Panc1 (cell line): ENCODE measurements at places on chromosomes 7 and 10. TPM values are rescaled to one million over a fixed set of nuclear protein-coding genes. Genes with fewer than 3 reads are reported as not detected.
A peak's percentile ranks its signal among the peaks of the same experiment; 100 is the strongest.

AMZ1 gene
- 0.57 TPM for total RNA-seq

PLCE1 gene
- 39.7 TPM for total RNA-seq

GPR37 gene
- 1.3 TPM for total RNA-seq

PDE1C gene
- not detected for total RNA-seq

- no peak overlapping the region for H3K27ac ChIP-seq
- no peaks in the 10 kb centered on the region for H3K27me3 ChIP-seq
- no peak overlapping the region for H3K4me3 ChIP-seq
- H3K4me1 ChIP-seq = no peaks in the 10 kb centered on the region; the same call in 1 of the 2 replicates
These were observed 262.1 kb downstream of the AHR start for GRCh38 chr7:17560516-17560915.

DNA sequence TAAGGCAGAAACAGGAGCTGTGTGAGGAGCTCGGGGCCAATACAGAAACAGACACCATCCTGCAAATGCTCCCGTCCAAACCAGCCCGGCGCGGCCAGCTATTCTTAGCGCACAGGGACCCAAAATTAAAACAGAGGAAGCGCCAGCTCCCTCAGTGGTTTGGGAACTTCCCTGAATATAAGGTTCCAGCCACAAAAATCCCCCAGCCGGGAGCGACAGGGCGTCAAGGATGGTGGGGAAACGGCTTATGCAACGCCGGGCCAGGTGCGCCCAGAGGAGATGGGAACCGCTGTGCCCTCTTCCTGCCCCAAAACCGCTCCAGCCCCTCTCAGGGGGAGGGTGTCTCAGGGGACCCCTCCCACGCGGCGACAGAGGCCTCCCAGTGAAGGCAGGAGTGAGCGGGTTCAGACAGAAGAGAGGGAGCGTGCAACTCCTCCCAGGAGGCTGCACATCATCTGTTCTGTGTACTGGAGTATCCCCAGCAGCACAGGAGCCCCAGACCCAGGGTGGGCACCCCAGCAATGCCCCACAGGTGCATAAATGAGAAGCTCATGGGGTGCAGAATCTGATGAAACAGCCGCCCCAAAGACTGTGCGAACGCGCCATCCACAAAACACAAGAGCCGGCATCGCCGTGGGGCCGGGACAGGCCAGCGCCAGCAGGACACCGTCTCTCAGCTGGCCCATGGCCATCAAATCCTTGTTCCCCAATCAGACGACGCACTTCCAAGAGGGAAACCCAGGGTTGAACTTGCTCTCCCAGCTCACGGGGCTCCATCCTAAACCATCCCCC, 73.9 kb upstream of the PDGFA start:
- no peak overlapping the region for H3K27ac ChIP-seq
- no peak for DNase-seq
- no peaks in the 10 kb centered on the region for H3K36me3 ChIP-seq
- no peaks in the 10 kb centered on the region for H3K4me1 ChIP-seq
- H3K27me3 ChIP-seq = no peaks in the 10 kb centered on the region

GRCh38 chr7:27153526-27153925, 1.1 kb upstream of the HOXA3 start:
- DNase-seq = no peak
- H3K4me3 ChIP-seq = no peak overlapping the region
- H3K36me3 ChIP-seq = no peaks in the 10 kb centered on the region; the same call in 1 of the 2 replicates
- peaks cover 18% of the 10 kb centered on the region for H3K4me1 ChIP-seq

- no peaks in the 10 kb centered on the region for H3K36me3 ChIP-seq
- H3K4me3 ChIP-seq = no peak overlapping the region
These were observed 7.3 kb downstream of the LRRN3 start for GRCh38 chr7:111098011-111098925.

DNA sequence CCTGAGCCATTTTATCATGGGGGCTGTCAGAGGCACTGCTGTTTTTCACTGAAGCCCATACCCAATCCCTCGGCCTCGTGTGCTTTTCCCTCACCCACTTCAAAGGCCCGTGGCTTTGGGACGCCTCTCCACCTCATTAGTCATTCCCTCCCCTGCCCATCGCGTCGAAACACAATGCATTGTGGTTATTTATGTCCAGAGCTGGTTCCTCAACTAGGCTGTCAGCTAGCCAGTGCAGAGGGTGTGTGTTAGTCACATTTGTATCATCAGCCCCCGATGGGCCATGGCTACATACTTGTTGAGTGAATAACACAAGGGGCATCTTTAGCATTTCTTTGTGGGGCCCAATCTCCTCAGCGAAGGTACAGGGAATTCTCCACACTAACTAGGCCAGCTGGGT, 3.8 kb upstream of the CRCP start:
- H3K27ac ChIP-seq = no peak overlapping the region
- no peaks in the 10 kb centered on the region for H3K27me3 ChIP-seq
- H3K4me1 ChIP-seq = peaks cover 3% of the 10 kb centered on the region
- H3K36me3 ChIP-seq = no peaks in the 10 kb centered on the region
- no peak overlapping the region for H3K4me3 ChIP-seq

DNA sequence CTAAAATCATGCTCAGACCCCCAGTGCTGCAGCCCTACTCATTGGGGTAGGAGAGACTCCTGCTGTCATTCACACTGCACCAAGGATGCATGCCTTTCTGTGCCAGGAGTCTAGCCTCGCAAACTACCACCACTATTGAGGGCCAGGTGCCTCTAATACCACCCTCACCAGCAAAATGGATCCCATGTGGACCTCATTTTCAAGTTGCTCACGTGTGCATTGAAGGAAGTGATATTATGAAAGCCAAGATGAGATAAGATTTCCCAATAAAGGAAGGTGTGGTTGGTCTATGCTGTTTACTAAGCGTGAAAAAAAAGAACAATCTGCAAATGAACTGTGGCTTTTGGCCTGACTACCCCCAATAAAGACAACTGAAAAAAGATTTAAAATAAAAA, 7.2 kb upstream of the LAMTOR4 start:
- H3K27ac ChIP-seq = no peak overlapping the region
- no peak overlapping the region for H3K4me3 ChIP-seq
- no peaks in the 10 kb centered on the region for H3K36me3 ChIP-seq
- no peak for DNase-seq
- H3K27me3 ChIP-seq = no peaks in the 10 kb centered on the region

GRCh38 chr7:18890885-18891621, 226.4 kb downstream of the TWIST1 start:
- H3K4me1 ChIP-seq = peaks cover 10% of the 10 kb centered on the region; the same call in 1 of the 2 replicates
- H3K27ac ChIP-seq = no peak overlapping the region
- no peak overlapping the region for H3K4me3 ChIP-seq
- no peaks in the 10 kb centered on the region for H3K36me3 ChIP-seq

GRCh38 chr10:110354322-110354766, 49.6 kb upstream of the SMNDC1 start:
- H3K4me1 ChIP-seq = peaks cover 26% of the 10 kb centered on the region
- no peaks in the 10 kb centered on the region for H3K36me3 ChIP-seq
- 0 out of 2 replicates have a peak overlapping the region, but pooled peaks have one; percentile 12 for H3K4me3 ChIP-seq
- no peaks in the 10 kb centered on the region for H3K27me3 ChIP-seq
- DNase-seq = peak; percentile 82
- H3K27ac ChIP-seq = peak overlapping the region; percentile 42; the same call in 1 of the 2 replicates

DNA sequence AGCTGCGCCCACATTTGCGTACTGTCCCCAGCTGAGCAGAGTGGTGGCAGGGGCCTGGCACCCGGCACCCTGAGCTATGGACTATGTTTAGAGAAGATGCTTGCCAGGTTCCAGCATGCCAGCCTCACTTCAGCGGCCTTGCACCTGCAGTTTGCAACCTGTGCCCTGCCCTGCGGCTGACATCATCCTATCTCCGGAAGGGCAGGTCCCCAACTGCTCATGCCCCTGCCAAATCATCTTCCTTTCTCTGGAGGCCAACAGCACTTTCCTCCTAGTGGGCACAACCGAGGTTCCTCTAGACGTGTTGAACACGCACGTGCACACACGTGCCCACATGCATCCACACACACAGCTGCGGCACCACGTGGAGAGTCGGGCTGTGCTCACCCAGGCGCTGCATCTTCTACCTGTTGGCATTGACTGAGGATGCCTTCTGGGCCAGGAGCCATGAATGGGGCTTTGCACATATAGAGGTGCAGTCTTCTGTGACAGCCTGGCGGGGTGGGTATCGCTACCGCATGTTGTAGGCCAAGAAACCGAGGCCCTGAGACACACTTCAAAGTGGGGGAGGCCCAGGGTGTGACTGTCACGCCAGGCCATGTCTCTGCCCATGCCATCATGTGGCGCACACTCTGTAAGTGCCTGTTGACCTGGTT, 24.5 kb downstream of the CNPY1 start:
- H3K4me3 ChIP-seq = no peak overlapping the region
- H3K27ac ChIP-seq = no peak overlapping the region
- H3K27me3 ChIP-seq = peaks cover 16% of the 10 kb centered on the region
- DNase-seq = no peak

- H3K4me3 ChIP-seq = no peak overlapping the region
- no peaks in the 10 kb centered on the region for H3K36me3 ChIP-seq
- no peak overlapping the region for H3K27ac ChIP-seq
- H3K4me1 ChIP-seq = no peaks in the 10 kb centered on the region
- no peaks in the 10 kb centered on the region for H3K27me3 ChIP-seq
These were observed 67.2 kb upstream of the AUTS2 start for GRCh38 chr7:69531050-69531449.

- peaks cover 16% of the 10 kb centered on the region for H3K4me1 ChIP-seq
- peaks cover 7% of the 10 kb centered on the region; the same call in 1 of the 2 replicates for H3K36me3 ChIP-seq
- DNase-seq = no peak
- H3K27me3 ChIP-seq = no peaks in the 10 kb centered on the region; the same call in 1 of the 2 replicates
- H3K4me3 ChIP-seq = peak overlapping the region; percentile 91
These were observed 1.0 kb downstream of the CCDC186 start for GRCh38 chr10:114172776-114173602.
